Occipital lobe (tissue), 3 donors: ENCODE measurements at places on chromosomes 13 and 19.

DNA sequence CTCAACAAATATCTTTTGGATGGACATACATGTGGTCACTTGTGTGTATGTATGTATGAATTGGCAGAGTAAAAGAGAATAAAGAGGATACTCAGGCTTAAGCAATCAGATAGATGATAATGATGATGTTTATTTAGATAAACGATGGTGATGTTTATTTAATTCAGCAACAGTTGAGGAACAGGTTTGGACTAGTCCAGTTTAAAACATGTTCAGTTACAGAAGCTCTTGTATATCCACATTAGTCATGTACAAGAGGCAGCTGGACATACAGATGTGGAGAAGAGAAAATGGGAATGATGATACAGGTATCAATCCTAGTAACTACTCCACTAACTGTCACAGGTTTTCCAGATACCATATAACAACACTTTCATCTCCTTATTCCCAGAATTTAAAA lies 232.1 kb downstream of the DIAPH3 start:
- no peak for DNase-seq

DNA sequence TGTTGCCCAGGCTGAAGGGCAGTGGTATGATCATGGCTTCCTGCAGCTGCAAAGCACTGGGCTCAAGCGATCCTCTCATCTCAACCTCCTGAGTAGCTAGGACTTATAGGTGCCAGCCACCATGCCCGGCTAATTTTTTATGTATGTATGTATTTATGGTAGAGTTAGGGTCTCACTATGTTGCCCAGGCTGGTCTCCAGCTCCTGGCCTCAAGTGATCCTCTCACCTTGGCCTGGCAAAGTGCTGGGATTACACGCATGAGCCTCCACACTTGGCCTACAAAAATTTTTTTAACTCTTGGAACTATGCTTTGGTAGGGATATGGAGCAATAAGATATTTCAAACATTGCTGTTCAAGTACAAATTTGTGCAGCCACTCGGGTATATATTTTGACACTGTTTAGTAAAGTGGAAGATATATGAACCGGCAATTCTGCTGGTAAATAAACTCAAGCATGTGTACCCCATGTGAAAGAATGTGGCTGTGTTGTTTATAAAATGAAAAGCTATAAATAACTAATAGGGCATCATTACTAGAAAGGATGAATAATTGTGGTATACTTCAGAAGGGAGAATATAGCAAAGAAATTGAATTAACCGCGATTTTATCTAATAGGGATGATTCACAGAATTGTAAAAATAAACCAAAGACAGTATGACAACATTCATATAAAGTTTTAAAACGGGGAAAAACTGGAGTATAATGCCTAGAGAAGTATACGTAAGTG lies 1.1 kb downstream of the ZNF566 start:
- DNase-seq = no peak

DNA sequence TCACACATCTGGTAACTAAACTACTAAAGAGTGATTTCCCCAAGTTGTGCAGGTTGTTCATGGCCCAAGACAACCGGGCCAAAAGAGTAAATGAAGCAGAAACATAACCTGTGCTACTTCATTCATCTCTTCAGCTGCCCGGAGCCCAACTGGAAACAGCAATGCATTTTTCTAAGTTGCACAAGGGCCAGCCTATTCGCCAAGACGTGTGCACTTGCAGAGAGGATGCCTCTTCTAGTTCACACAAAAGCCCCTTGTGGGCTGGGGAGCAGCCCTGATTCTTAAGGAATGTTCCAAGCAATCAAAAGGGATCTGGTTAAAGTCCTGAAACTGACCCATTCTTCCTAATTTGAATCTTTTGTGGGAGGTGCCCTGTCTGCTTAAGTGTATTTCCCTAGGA lies 275.8 kb downstream of the SHISA2 start:
- no peak for DNase-seq

DNA sequence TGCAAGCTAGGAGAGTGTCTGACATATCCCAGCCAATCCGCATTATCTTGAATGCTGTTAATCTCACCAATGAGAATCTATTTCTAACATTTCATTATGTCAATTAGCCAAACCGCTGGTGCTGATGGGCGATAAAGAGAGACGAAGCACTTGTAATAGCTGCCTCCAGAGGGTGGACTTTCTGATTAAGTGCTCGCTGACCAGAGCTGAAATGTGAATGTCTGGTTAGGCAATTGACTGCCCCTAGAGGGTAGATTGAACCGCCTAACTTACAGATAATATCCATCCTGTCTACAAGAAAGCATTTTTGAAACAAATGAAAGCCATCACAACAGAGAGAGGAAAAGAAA lies 552 bp upstream of the GRWD1 start:
- no peak for DNase-seq

DNA sequence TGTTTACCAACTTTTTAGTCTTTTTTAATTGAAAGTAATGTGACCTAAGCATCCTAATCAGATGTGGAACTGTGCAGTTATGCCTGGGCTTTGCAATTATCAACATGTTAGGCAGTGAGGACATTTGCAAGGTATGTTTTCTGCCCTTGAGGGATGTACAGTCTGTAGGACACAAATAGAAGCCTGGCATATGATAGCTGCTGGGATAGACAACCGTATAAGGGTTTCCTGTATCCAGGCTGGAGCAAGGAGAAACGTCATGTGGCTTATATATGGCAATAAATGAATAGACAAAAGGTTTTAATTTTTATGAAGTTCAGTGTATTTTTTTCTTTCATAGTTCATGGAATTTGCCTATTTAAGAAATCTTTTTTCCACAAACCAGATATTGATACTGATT lies 2.0 kb upstream of the VPS36 start:
- no peak for DNase-seq

GRCh38 chr13:81686877-81687276 lies 1346.0 kb upstream of the SPRY2 start:
- no peak for DNase-seq

DNA sequence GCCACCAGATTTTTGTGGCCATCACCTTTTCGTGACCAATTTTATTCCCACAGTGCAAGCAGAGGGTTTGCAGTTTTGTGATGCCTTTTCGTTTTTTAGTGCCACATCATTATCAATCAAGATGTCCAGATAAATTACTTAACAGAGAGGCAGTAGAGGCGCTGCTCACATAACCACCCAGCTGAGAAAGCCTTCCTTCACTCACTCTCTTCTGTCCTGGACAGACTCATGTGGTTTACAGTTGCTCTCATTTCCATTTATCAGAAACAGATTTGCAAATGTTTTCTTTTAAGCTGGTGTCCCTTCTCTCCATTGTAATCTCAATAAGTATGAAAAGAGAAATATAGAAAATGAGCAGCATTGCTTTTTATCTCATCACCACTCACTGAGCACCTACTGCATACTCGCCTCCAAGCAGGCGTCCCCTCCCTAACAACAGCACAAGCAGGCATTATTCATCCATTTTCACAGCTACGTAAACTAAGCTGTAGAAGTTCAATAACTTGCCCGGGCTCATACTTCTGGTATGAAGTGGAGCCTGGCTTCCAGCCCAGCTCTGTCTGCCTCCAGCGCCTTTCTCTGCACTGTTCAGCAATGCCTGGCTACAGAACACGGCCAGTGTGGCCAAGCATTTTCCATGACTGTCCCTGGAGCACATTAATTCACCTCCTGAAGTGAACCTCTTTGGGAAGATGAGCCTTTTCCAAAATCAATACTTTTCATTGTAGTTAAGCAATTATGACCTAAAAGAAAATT lies 34.6 kb upstream of the KATNAL1 start:
- DNase-seq = peak; percentile 25

GRCh38 chr13:49995625-49996101 lies 1.2 kb upstream of the TRIM13 start:
- DNase-seq = no peak

- DNase-seq = no peak
Observed at GRCh38 chr19:34254698-34255432, 511 bp downstream of the GARRE1 start.

- DNase-seq = no peak
Observed at GRCh38 chr13:69553976-69554375, 553.6 kb upstream of the ATXN8OS start.

- DNase-seq = no peak
Observed at GRCh38 chr13:28401303-28402056, 93.4 kb downstream of the FLT1 start.

GRCh38 chr13:46552303-46552682 lies 677 bp upstream of the LRCH1 start:
- DNase-seq = no peak

GRCh38 chr13:32255724-32256109 lies 59.4 kb downstream of the ZAR1L start:
- DNase-seq = no peak
